ENCODE measurements at places on chromosomes 11 and 22. TPM values are rescaled to one million over a fixed set of nuclear protein-coding genes. Genes with fewer than 3 reads are reported as not detected.

MLC1 gene
- not detected for total RNA-seq

MPZL3 gene
- total RNA-seq: 17.7 TPM

PKNOX2 gene
- total RNA-seq: not detected

EMID1 gene
- total RNA-seq: not detected

DNAJB13 gene
- total RNA-seq: 0.29 TPM

CCDC117 gene
- total RNA-seq: 14.6 TPM

SEC14L6 gene
- not detected for total RNA-seq

GRCh38 chr11:76808996-76809395, 25.8 kb downstream of the TSKU start:
- DNase-seq: no peak

- DNase-seq: no peak
Measured at GRCh38 chr22:17921871-17922821, 102.2 kb downstream of the MICAL3 start.

DNA sequence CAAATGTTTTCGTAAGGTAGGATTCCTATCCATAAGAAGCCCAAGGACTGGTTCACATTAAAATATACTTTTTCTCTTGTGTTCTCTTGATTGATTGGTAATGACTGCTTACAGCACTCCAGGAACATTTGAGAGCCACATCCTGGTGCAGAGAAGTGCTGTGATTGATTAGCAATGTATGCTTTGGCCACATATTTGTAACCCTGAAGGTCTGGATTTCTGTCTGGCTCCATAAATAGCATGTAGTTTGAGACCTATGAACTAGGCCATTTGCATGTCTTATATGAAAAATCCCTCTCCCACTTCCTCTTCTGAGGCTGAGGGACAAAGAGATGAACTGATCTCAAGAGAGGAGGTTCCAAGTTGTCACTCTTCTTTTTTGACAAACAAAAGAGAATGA, 49.3 kb upstream of the CD44 start:
- no peak for DNase-seq

DNA sequence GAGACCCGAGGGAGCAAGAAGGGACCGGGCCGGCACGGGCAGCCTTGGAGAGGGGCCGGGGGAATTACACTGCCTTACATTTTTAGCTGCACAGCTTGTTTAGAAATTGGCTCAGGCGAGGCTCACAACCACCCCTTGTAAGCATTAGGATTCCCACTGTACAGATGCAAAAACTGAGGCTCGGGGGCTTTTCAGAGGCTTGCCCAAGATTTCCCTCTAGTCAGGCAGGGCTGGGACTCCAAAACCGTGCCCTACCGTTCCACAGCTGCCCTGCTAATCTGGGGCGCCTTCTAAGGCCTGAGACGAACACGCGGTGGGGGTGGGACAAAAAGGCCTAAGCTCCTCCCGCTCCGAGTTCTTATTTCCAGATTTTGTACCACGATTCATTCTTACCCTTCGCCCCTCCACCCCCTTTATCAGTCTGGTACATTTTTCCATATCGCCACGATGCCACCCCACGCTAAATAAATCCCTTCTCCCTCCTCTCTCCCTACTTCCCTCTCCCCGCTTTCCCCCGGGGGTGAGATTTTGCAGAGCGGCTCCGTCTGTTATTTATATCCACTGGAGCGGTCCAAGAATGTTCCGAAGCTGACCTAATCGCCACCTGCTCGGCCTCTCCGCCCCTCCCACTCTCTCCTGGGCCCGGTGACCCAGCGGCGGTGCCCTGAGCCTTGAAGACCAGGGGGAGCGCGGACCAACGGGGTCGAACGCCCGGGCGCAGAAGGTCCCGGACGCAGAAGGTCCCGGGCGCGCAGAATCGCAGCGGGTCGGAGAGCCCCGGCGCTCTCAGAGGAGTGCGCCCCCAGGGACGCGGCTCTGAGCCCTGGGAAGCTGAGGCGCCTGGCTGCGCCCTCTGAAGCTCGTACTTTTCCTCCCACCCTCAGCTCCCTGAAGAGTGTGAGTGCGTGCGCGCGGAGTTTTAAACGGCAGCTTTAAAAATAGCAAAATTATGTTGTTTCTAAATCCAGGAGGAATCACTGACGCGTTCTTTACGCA, 764 bp upstream of the PACSIN3 start:
- no peak for DNase-seq

GRCh38 chr11:79794057-79794456, 353.2 kb upstream of the TENM4 start:
- DNase-seq: peak; percentile 5
